DMS79 treated with DMSO at 0.1 percent for 48 hours (cell line): ENCODE measurements at places on chromosomes 12 and 14.
A peak's percentile ranks its signal among the peaks of the same experiment; 100 is the strongest.

GRCh38 chr14:104656014-104656714 lies 33.3 kb upstream of the INF2 start:
- no peak for DNase-seq

- DNase-seq = peak; percentile 26
Observed at GRCh38 chr14:96660667-96661066, 136.5 kb upstream of the VRK1 start.

- DNase-seq = no peak
Observed at GRCh38 chr12:31482816-31483215, 108.1 kb downstream of the DENND5B start.

GRCh38 chr14:73935666-73936065 lies 14.2 kb downstream of the FAM161B start:
- no peak for DNase-seq

GRCh38 chr12:106392759-106393158 lies 35.2 kb downstream of the POLR3B start:
- DNase-seq = no peak

DNA sequence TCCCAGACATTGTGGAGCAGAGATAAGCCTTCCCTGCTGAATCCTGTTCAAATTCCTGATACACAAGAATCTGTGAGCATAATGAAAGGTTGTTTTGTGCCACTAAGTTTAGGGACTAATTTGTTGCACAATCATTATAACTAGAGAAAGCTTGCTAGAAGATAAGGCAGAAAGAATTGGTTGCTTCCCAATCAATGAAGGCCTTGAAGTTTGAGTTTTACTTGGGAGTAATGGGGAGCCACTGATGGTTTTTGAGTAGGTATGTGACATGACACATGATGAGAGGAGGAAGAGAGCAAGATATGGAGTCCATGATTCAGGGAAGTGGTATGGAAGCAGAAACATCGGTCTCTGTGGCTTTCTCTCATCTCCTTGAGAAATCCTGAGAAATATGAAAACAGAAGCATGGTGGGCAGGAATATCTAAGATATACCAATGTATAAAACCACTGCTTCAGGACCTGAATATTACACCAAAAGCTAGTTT lies 13.3 kb upstream of the TCP11L2 start:
- DNase-seq = no peak

- DNase-seq = peak; percentile 83
Observed at GRCh38 chr14:76430017-76430416, 54.1 kb downstream of the ESRRB start.

DNA sequence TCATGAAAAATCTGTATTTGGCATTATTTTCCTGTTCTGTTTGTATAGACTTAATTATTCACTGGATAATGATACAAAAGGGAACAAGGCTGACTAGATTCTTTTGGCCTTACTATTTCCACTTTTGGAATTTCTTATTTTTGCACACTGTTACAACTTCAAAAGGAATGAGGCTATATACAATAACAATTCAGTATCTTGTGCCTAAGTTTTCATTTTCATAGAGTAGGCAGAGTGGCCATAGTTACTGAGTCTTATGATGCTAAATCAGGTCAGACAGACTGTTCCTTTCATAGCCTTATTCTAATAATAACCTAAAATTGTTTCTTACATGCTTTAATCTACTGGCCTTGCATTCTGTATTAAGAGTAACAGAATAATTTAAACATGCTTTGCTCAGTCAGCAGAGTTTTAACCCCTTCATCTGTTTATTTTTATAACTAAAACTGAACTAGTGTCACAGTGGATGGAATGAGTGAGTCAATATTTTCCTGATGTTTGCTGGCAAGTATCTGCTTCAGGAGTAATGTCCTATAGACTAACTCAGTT lies 10.5 kb downstream of the TTC8 start:
- no peak for DNase-seq

DNA sequence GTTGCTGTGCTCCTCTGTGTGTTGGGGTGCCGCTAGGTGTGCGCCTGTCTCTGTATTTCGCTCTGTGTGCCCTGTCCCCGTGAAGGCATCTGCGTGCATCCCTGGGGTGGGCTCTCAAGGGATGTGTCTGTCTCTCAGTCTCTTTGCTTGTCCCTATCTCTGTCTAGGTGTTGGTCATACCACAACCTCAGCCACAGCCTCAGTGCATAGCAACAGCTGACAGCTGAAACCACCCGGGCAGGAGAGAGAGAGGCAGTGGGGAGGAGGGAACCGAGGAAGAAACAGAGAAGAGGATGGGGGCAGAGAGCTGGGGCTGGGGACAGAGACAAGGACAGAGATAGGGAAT lies 953 bp upstream of the NXPH4 start:
- no peak for DNase-seq

- no peak for DNase-seq
Observed at GRCh38 chr12:106187155-106187789, 48.5 kb upstream of the NUAK1 start.

GRCh38 chr14:101506926-101507835 lies 54.1 kb upstream of the DIO3 start:
- DNase-seq = no peak

DNA sequence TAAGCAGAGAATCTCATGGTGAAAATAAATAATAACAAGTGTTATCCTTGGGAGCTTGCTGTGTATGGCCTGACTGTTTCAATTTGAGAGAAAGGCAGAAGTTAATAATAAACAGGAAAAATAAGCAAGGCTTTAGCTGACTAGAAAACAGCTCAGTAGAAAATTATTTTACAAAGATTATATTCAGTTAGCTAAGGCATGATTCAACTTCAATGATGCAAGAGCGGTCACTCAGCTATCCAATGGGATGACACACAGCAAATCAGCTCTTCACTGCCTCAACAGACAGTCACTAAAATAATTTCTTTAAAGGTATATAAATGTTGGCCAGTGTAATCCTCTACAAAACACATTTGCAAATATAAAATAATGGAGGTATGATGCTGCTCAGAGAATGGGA lies 18.6 kb downstream of the GSTZ1 start:
- no peak for DNase-seq

- no peak for DNase-seq
Observed at GRCh38 chr12:21265932-21266331, 68.8 kb downstream of the SLCO1A2 start.

DNA sequence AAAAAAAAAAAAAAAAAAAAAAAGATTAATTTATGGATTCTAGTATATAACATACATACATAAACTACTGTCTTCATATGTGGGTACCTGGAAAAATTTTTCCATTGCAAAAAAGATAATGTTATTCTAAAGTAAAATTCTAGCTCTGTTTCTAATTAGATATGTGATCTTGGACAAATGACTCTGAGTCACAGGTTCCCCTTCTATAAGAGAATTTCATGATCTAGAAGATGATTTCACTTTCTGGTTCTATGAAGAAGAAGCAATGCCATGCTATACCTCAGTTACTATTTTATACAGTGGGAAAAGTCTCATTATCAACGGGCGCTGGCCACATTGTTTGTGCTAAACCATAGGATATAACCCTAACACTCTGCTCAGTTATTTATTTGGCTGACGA lies 351.3 kb downstream of the ZFP36L1 start:
- no peak for DNase-seq

DNA sequence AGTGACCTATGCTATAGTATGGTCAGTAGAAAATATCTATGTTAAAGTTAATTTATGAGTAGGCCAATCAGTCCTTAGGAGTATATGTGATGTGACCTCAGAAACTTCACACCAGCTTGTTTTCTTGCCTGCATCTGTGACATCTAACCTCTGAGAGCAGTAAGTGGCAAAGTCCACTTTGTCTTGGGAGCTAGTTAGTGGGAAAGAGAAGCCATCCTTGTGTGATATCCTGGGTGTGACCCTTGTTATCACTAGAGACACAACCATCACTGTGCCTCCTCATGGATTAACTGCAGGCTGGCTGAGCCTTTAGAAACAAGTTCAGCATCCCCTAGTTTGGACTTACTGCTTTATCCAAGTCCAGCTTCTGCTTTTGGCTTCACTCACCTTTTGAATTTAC lies 170.6 kb upstream of the STXBP6 start:
- DNase-seq = no peak

DNA sequence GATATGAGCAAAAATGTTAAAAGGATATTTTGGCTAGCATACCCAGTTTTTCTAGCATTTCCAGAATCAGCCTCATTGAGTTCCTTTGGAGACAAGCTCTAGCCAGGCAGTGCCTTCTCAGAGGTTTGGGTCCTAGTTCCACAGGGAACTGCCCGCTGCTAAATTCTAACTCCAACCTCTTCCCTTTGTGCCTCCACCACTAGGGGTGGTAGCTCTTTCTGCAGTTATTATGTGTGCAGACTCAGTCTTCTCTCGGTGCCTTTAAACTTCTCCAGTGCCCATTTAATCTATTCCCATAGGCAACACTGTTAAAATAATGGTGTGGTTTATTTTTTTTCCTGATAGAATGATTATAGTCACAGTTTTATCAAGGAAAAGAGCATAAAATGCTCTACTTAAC lies 21.5 kb upstream of the SLC25A3 start:
- no peak for DNase-seq

- peak; percentile 64 for DNase-seq
Observed at GRCh38 chr14:61279082-61279481, 2.1 kb downstream of the TMEM30B start.

GRCh38 chr14:70525691-70526090 lies 9.1 kb downstream of the ADAM20 start:
- DNase-seq = no peak

DNA sequence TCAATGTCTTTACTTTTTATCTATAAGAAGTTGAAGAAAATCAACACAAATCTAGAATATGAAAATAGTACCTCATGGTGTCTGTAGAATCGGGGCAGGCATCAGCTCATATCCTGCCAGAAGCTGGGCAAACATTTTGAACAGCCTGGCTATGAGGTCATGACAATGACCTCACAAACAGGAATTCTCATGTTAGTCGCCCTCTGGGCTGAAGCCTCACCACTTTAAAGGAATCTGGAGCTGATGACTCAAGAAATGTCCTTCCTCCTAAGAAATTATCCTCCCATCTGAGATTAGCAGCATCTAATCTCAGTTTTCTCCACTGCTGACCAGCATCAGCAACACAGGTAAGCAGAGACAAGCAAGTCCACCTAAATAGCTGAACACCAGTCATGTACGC lies 27.1 kb downstream of the CLIP1 start:
- DNase-seq = no peak

GRCh38 chr12:112393328-112393727 lies 11.1 kb upstream of the HECTD4 start:
- no peak for DNase-seq

GRCh38 chr14:22650960-22651521 lies 6.9 kb upstream of the OR6J1 start:
- DNase-seq = no peak

GRCh38 chr12:106816231-106816630 lies 41.7 kb downstream of the RIC8B start:
- DNase-seq = no peak

DNA sequence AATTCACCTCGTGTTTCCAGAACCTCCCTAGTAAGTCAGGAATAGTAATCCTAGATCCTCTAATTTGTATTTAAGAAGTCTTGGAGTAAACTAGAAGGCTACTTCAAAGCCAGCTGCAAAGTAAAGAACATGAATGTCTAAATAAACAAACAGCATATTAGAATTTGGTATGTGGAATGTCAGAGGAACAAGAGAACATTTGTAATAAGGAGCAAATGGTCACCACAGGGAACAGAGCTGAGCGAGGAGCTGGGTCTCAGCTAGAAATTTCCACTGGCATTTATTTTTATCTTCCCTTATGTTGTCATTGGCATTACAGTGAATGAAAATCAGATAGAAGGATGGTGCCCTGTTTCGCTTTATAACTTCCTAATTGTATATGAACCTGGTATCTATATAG lies 50.2 kb downstream of the FRMD6 start:
- no peak for DNase-seq
